NCI-H524 (cell line): ENCODE measurements at places on chromosomes 11 and 22.

- no peak for DNase-seq
These were observed 93.9 kb downstream of the YAP1 start for GRCh38 chr11:102204174-102204573.

- DNase-seq = no peak
These were observed 123.8 kb downstream of the RAB38 start for GRCh38 chr11:88051396-88051795.

GRCh38 chr11:66315921-66316811 lies 678 bp downstream of the CD248 start:
- DNase-seq = peak; percentile 33

GRCh38 chr11:7523416-7524210 lies 9.8 kb downstream of the PPFIBP2 start:
- no peak for DNase-seq

DNA sequence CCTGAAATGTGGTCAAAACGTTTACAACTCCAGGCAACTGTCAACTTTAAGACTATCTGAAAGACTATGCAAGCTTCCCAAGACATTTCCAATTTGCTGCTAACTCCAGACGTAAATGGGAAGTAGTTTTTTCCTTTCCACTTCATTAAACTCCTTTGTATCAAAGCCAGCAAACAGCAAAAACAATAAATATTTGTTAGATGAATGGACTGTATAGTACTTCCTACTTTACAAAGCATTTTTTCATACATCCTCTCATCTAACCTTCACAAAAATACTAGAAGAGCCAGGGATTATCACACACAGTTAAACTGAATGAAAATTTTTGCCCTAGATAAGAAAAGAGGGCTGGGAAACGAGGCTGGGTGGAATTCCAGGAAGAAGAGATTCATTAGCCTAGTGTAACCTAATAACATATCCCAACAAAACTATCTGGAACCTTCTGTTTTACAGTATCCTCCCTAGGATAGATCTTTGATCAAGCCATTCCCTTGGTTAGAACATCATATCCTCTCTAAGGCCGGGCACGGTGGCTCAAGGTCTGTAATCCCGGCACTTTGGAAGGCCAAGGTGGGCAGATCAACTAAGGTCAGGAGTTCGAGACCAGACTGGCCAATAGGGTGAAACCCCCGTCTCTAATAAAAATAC lies 10.4 kb downstream of the NUP98 start:
- no peak for DNase-seq

- DNase-seq = peak; percentile 31
These were observed 15.4 kb upstream of the CASTOR1 start for GRCh38 chr22:30304495-30305244.

GRCh38 chr11:9688716-9689511 lies 25.0 kb downstream of the SWAP70 start:
- DNase-seq = no peak

DNA sequence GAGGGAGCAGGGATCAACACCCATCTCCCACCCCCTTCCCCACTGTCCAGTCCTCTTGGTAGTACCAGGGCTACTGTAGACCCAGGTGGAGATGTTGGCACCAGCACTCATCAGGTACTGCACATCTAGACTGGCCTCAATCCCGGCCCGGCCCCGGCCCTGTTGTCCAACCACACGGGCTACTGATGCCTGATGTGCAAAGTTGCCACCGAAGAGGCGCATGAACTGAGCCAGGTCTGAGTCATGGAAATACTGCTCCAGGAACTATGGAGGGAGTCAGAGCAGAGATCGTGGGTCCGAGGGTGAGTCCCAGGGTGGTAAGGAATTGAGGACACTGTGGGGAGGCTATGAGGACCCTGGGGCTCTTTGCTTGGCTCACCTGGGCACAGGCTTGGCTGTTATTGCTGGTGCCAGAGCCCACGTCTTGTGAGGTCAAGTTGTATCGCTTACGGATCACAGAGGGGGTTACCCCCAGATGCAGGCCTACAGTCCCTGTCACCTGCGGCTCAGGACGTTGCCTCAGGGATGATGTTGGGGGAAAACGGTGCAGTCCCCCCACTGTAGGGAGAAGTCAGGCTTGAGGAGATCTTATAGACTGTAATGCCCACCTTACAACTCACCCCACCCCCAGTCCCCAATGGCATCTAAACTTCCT lies 2.5 kb downstream of the TPP1 start:
- no peak for DNase-seq

- no peak for DNase-seq
These were observed 6.7 kb downstream of the GLYATL2 start for GRCh38 chr11:58837707-58838388.

GRCh38 chr11:115409691-115410220 lies 94.5 kb downstream of the CADM1 start:
- DNase-seq = peak; percentile 86

DNA sequence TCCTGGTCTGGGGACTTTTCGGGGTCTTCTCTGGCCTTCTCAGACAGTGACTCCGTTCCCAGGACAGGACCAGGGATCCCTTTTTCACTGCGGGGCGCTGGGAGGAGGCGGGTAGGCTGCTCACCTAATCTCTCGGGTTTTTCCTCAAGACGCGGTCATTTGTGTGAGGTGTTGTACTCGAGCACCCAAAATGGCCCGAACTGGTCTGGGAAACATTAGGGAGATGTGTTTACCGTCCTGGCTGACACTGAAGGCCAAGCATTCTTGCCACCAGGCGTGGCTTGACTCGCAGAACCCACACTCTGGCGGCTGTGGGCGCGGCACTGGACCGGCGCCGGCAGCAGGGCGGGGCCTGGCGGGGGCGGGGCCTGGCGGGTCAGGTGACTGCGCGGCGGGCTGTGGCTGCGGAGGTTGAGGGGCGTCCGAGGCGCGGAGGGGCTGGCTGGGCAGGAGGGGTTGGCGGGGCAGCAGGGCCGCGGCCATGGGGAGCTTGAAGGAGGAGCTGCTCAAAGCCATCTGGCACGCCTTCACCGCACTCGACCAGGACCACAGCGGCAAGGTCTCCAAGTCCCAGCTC lies at the start of gene SWAP70:
SWAP70 (plus strand) TSS at position 379 of the 577 bp plus-strand sequence; CDS start at position 482, 103 bp downstream.
- DNase-seq = peak; percentile 69

DNA sequence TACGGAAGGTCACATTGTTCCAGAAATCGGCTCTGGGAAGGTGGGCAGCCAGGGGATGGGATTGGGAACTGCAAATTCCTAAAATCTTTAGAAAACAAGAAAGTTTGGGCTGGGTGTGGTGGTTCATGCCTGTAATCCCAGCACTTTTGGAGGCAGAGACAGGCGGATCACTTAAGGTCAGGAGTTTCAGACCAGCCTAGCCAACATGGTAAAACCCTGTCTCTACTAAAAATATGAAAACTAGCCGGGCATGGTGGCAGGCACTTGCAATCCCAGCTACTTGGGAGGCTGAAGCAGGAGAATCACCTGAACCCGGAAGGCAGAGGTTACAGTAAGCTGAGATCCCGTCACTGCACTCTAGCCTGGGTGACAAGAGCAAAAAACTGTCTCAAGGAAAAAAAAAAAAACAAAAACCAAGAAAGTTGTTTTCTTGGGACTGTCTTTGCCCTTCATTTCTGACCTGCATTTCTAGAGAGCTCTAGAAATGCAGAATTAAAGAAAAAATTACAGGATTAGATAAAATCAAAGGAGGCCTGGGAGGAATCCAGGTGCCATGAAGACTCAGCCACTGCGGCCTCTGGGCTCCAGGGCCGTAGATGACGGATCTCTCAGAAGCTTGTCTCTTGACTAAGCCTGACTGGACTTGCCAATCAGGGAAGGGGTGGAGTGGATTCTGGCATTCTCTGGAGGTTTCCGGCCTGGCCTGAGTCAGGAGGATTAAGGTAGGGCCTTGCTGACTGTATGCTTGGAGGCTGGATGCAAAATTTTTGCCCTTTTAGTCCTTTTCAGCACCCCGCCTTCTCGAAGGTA lies 5.3 kb upstream of the MALAT1 start:
- DNase-seq = no peak

- no peak for DNase-seq
These were observed 226.1 kb downstream of the BLID start for GRCh38 chr11:121889931-121890330.

DNA sequence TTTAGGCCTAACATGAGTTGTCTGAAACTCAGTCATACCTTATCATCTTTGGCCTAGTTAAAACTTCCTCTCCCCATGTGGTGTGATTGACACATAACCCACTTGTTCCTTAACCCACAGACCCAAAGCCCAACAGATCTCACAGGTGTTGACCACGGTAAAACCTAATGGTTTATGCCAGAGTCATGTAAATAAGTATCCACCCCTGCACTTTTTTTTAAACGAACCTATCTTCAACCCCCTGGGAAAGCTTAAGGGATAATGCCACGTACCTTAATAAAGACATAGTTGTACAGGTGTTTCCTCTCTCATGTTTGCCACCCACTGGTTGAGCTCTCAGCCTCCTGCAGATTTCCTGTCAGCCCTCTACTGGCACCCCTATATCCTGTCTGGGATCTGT lies 709.3 kb upstream of the CCDC179 start:
- DNase-seq = no peak

DNA sequence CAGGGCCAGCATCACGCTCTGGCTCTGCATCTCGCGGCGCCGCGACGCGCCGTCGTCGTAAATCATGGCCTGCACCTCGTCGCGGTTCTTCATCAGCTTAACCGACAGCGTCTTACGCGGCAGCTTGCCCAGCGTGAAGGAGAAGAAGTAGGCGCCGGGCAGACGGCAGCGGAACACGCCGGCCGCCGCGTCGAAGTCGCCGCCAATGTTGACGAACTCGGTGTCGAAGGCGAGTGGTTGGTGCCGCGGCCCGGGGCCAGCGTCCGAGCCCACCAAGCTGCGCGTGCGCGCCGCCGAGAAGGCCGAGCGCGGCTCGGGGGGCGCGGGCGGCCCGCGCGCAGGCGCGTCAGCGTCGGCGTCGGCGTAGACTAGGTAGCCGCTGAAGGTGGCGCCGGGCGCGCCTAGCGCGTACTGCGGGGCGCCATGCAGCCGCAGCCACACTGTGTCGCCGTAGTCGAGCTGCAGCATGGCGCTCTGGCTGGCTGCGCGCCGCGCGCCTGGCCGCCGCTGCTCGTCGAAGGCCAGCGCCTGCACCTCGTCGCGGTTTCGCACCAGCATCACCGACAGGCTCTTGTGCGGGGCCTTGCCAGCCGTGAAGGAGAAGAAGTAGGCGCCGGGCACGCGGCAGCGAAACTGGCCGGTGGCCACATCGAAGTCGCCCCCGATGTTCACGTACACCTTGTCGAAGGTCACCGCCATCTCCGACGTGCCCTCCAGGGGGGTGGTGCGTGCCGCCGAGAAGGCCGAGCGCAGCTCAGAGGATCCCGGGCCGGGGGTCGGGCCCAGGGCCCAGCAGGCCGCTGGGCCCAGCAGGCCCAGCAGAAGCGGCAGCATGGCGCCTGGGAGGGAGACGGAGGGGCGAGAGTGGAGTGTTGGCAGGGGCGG lies 3.7 kb downstream of the FAM180B start:
- no peak for DNase-seq

- no peak for DNase-seq
These were observed 149.8 kb downstream of the DSCAML1 start for GRCh38 chr11:117647207-117647606.

- DNase-seq = no peak
These were observed 36.9 kb downstream of the SHANK2 start for GRCh38 chr11:71215425-71215965.

DNA sequence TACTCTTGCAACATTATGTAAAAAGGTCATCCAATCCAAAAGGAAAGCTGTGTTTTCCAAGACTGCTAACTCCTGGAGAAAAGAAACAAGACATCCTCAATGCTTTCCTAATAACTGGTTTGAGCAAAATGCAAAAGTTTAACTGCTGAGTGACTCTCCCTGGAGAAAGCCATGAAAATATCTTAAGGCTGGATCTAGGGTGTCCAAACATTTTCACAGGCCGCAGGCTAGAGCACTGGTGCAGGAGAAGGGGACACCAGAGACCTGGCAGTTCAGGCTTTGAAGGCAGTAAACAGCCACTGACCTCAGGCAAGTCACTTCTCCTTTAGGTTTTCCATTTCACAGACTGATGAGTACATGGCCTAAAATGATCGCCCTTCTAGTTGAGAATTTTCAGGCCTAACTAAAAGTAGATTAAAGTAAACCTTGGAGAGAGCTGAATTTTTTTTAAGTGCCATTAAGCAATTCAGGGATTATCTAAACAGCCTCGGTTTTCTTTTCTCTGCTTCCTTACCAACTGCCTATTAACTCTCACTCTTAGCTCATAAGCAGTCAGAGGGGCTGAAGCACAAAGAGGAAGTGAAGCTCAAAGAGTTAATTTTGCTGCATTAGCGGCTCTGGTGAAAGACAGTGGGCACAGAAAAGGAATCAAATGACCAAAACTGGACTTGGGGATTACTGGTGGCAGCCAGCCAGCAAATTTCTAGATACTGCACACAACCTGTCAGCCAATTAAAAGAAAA lies 2.3 kb downstream of the CHKA start:
- peak; percentile 15 for DNase-seq

GRCh38 chr11:132330515-132330914 lies 960.1 kb downstream of the NTM start:
- DNase-seq = peak; percentile 76

- no peak for DNase-seq
These were observed 1.3 kb downstream of the FADD start for GRCh38 chr11:70204466-70204799.

GRCh38 chr11:28146123-28146751 lies 38.0 kb downstream of the METTL15 start:
- no peak for DNase-seq

DNA sequence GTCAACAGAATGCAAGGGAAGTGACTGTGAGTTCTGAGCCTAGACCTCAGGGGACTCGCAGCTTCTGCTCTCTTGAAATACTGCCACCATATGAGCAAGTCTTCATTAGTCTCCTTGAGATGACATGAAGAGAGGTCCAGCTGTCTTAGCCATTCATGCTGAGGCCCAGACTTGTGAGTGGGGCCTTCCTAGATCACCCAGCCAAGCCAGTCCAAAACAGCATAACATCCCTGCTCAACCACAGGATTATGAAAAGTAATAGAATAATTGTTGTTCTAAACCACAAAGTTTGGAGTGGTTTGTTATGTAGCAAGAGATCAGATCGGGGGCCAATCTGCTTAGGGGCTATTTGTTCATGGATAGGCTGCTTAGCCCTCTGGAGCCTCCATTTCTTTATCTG lies 54.9 kb upstream of the HTATIP2 start:
- peak; percentile 42 for DNase-seq

DNA sequence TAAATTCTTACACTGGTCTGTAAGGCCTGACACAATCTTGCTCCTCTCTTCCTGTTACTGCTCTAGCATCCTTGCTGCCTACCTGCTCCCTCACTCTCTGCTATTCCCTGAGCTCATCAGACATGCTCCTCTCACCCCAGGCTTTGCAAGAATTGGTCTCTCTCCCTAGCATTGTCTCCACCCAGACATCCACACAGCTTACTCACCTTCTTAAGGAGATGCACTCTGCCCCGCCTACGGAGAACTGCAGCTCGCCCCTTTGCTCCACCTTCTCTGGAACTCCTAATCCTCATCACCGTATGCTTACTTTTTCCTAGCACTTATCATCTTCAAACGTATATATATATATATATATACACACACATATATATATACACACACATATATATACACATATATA lies 23.3 kb upstream of the TMPRSS5 start:
- peak; percentile 18 for DNase-seq

DNA sequence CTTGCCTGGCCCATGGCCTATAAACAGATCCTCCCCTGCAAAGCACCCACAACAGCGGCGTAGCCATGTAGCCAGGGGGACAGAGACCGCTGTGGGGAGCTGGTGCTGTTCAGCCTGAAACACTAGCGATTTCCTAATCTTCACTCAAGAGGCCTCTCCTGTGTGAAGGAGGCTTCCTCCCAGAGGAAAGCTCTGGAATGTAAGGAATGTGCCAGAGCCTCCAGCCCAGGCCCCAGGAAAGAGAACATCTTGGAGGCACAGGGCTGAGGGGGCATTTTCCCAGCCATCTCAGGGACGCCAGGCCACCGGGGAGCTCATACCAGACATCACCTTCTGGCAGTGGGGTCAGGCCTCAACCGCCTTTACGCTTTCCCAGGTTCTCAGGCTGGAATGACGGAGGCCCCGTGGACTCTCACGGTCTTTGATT lies 24.0 kb downstream of the MIAT start:
- DNase-seq = no peak
